WTC11 (cell line): ENCODE measurements at places on chromosomes 3 and 15. TPM values are rescaled to one million over a fixed set of nuclear protein-coding genes. Genes with fewer than 3 reads are reported as not detected.
A peak's percentile ranks its signal among the peaks of the same experiment; 100 is the strongest.

The ACTRT3 gene
- total RNA-seq = 2.3 to 2.7 TPM (median 2.4 TPM) in 3 replicates

The UROC1 gene
- 0.09 TPM in 1 of 3 replicates, not detected in the others for total RNA-seq

DNA sequence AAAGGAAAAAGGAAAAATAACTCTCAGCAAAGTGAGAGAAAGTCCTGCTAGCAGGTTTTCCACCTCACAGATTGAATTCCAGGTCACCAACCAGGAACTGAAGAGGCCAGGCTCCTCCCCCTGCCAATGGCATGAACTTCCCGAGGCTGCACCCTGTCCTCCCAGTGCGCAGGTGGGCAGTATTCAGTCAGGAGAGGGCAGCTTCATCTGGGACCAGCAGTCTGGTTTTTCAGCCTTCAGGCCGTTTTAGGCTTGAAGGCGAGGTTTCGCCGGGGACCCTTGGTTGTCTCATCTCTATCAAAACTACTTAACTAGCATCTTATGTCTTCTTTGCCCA is 41.2 kb downstream of the TRAT1 start:
- peaks cover 47% of the 10 kb centered on the region for H3K4me1 ChIP-seq
- peaks cover 11% of the 10 kb centered on the region for H3K36me3 ChIP-seq
- DNase-seq = peak; percentile 17
- H3K27ac ChIP-seq = no peak overlapping the region
- no peak overlapping the region for H3K4me3 ChIP-seq

DNA sequence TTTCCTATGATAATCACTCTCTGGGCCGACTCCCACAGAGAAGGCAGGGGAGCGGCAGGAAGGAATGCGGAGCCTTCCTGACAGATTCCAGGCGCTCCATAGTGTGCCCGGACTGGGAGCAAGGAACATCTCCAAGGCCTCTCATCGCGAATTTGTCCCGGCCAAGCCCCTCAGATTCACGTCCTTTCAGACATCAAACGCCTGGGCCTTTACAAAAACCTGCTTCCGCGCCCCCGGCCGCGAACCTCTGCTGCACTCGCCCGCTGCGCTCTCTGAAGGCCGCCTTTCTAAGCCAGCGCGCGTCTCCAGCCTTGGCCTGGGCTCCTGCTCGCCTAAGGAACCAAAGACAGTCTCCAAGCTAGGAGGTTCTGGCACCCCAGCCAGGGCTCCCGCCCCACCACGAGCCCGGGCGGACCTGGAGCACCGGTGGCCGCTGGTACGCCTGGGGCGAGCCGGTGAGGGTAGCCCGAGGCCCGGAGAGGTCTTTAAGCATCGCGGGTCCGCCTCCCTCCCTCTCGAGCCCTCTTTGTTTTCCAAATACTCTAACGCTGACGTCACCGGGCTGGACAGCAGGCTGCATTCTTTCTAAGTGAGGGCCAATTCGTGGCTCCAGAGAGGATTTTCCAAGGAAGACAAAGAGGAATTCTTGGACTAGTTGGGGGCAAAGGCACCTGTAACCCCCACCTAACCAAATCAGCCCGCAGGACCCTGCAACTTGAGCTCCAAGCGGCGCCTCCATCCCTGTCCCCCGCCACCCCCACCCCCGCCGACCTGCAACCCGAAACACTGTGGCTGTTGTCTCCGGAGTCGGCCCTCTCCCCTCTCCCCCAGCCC is 759 bp downstream of the AMOTL2 start:
- peaks cover 32% of the 10 kb centered on the region for H3K36me3 ChIP-seq
- H3K27me3 ChIP-seq = peaks cover 31% of the 10 kb centered on the region
- H3K27ac ChIP-seq = peak overlapping the region; percentile 98
- peaks cover 66% of the 10 kb centered on the region for H3K4me1 ChIP-seq
- peak; percentile 92 for DNase-seq
- peak overlapping the region; percentile 82 for H3K4me3 ChIP-seq

GRCh38 chr3:168156479-168156878 is 60.8 kb upstream of the GOLIM4 start:
- no peak for DNase-seq
- peaks cover 10% of the 10 kb centered on the region for H3K4me1 ChIP-seq
- no peak overlapping the region for H3K27ac ChIP-seq
- H3K36me3 ChIP-seq = peaks cover 31% of the 10 kb centered on the region
- no peak overlapping the region for H3K4me3 ChIP-seq

- no peak for DNase-seq
- H3K4me3 ChIP-seq = no peak overlapping the region
- no peaks in the 10 kb centered on the region for H3K36me3 ChIP-seq
- no peak overlapping the region for H3K27ac ChIP-seq
Observed at GRCh38 chr3:10722911-10723310, 93.1 kb upstream of the SLC6A11 start.
